ENCODE measurements at places on chromosomes 4 and X. TPM values are rescaled to one million over a fixed set of nuclear protein-coding genes. Genes with fewer than 3 reads are reported as not detected.
A peak's percentile ranks its signal among the peaks of the same experiment; 100 is the strongest.

Gene SLC9B1
- 1.2 TPM for total RNA-seq

GRCh38 chrX:46376246-46376885 lies 168.9 kb downstream of the ZNF674 start:
- no peak overlapping the region for H3K27ac ChIP-seq
- no peak overlapping the region for H3K4me3 ChIP-seq
- no peaks in the 10 kb centered on the region for H3K27me3 ChIP-seq
- H3K4me1 ChIP-seq, result no peaks in the 10 kb centered on the region

DNA sequence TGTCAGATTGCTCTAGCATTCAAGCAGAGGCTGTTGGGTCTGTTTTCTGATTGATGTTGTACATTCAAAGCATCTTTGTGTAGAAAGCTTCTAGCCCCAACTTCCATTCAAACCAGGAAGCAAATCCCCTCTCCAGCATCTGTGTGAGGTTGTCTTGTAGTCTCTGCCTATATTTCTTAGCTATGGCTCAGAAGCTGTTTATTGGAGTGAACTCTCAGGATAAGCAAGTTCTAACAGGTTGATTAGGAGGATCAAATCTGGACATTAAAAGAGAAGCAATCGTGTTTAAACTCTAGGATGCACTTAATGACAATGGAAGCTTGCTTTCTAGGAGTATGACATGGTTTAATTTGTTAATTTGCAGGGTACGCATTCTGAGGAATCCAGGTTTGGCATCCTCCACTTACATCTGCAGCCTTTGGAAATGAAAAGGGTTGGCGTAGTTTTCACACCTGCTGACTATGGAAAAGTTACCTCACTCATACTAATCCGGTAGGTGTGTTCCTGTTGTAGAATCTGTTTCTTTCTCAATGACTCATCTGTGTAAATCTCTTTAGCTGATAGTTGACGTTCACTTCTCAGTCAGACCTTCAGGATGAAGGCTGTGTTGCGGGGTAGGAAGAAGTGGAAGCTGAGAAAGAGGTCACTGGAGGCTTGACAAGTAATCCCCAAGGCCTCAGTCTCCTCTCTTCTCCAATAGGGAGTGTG lies 88.0 kb upstream of the TLR2 start:
- H3K36me3 ChIP-seq, result peaks cover 36% of the 10 kb centered on the region
- H3K4me1 ChIP-seq, result peaks cover 16% of the 10 kb centered on the region
- no peak overlapping the region for H3K4me3 ChIP-seq
- DNase-seq, result no peak
- H3K27me3 ChIP-seq, result no peaks in the 10 kb centered on the region
- peak overlapping the region; percentile 42 for H3K27ac ChIP-seq

DNA sequence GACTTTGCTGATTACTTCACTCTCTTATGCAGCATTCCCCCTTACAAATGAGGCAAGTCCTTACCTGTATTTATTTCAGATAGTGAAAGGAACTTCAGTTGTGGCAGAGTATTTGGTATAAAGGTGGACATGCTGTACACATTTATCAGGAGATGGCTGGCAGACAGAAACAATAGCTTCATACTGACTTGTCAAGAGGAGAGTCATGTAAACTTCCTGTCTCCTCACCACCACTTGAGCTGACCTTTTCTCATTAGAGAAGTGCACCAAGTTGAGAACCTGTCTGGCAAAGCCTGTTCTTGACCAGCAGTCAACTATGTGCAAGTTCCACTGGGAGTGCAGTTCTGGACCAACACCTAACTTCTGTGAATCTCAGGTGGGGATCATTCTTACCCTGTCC lies 80.8 kb downstream of the LARP1B start:
- no peak overlapping the region for H3K27ac ChIP-seq
- no peaks in the 10 kb centered on the region for H3K27me3 ChIP-seq
- H3K4me3 ChIP-seq, result no peak overlapping the region
- H3K36me3 ChIP-seq, result no peaks in the 10 kb centered on the region

All from sigmoid colon (tissue), 7 donors.